ENCODE measurements at places on chromosomes 2 and 18.

GRCh38 chr2:15073664-15074063 is 441.1 kb downstream of the LRATD1 start:
- no peak for DNase-seq

DNA sequence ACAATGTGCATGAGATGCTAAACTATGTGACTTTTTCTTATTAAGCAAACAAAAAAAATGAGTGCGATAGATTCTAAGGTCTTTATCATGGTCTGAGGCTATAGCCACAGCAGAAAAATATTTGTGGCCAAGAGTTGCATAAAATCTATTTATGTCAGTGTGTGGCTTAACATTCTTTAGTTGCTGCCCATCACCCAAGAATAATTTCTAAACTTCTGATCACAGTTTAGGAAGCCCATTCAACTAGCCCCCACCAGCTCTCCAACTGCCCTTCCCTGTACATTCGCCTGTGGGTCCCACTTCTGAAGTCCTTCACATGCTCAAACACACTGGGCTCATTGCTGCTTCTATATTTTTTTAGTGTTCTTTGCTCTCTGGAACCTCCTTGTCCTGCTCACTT is 107.1 kb downstream of the CTNNA2 start:
- no peak for DNase-seq

GRCh38 chr2:12074126-12074844 is 327.9 kb downstream of the LPIN1 start:
- no peak for DNase-seq

DNA sequence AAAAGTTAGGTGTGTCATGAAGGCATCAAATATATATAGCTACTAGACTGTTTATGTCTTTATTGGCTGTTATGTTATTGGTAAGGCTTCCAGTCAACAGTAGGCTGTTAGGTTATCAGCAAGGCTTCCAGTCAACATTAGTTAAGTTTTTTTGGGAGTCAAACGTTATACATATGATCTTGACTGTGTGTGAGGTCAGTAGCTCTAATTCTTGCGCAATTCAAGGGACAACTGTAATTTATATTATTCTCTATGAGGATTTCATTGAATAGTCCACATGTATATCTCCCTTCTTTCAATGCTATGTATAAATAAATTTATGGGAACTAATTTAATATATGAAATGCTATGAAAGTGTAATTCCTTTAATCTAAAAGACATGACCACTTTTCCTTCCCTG is 757.5 kb upstream of the TMEFF2 start:
- no peak for DNase-seq

- no peak for DNase-seq
These were observed 177.4 kb upstream of the CWC22 start for GRCh38 chr2:180184506-180184905.

DNA sequence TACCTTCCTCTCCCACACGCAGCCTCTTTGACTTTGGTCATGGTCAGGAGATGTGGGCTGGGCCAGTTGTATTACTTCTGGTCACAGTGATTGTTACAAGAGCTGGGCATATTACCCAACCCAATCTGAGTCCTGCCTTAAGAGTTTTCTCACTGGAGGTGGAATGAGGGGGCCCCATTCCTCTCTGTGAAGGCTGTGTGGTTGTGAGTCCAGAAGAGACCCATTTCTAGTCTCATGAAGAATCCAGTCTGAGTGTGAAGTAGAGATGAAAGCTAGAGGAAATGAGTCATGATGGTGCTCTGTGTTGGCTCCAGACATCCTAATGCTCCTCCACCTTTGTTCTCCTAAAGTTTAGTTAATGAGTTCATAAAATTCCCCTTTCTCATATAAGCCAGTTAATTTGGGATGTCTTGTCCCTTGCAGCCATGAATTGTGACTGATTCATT is 50.8 kb upstream of the RASGRP3 start:
- no peak for DNase-seq

DNA sequence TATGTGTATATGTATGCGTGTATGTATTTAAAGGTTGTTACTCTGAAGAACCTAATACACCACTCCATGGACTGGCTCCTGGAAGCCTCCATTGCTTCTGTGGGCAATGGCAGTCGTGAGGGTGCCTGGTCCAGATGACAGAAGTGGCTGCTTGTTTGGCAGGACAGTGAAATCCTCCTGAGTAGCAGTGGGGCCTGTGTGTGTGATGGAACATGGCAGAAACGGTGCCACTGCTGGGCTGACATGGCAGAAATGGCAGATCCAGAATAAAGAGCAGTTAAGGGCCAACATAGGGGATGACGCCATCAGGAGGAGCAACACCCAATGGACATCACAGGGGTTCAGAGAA is 6.1 kb upstream of the CPLX4 start:
- DNase-seq = no peak

GRCh38 chr2:131488306-131489205 is 3.6 kb downstream of the MZT2A start:
- no peak for DNase-seq

DNA sequence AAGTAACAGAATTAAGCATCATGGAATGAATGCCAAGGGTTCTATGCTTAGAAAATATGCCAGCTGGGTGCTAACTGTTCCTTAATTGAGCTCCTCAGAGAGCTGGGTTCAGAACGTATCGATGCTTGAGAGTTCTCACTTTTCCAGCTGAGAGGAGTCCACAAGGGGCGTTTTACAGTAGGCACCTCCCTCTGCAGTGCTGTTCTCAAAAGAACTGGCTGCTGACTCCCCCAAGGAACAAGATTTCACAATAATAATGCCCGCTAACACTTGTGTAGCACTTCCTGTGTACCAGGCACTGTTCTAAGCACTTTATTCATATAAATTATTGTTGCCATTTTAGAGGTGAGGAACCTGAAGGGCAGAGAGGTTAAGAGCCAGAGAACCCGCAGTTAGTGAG is 18.1 kb upstream of the TMEM237 start:
- no peak for DNase-seq

DNA sequence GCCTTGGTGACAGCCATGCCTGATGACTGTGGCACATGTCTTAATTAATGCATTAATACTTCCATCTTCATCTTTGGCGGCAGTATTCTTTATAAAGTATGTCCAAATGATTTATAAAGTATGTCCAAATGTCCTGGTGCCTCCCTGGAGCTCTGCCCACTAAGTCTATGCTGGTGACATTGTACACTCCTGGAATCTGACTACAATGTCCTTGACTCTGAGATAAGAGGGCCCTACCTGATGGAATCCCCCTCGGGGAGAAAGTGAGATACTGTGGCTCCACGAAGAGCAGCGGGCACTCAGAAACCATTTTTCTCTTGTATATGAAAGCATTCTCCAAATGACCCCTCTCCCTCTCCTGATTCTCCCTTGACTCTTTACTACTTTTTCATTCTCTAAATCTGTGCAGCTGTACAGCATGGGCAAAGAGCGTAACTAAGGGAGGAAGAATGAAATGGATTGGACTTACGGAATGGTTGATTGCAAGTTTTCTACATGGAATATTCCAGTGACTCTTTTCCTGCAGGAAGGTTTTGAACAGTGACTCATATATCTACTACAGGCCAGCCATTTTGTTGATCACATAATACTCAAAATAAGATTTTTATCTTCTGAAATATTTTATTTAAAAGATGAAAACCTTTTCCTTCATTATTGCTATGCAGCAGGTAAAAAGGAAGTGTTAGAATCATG is 17.3 kb downstream of the RAB12 start:
- no peak for DNase-seq

GRCh38 chr18:62460851-62461300 is 61.9 kb upstream of the ZCCHC2 start:
- DNase-seq = no peak

DNA sequence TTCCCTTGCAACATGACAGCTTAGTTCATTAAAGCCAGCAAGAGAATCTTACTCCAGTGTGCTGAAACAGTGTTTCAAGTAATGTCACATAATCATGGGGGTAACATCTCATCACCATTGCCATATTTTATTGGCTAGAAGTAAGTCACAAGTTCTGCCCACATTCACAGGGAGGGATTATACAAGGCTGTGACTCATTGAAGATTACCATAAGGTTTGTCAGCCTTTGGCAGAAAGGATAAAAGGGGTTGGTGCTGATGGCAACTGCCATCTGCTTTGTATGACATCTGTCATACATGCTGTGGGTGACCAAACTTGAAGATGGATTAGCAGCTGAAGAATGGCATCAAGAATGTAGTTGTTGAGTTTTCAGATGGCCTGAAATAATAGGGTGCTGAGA is 61.2 kb downstream of the KCNE4 start:
- DNase-seq = no peak

DNA sequence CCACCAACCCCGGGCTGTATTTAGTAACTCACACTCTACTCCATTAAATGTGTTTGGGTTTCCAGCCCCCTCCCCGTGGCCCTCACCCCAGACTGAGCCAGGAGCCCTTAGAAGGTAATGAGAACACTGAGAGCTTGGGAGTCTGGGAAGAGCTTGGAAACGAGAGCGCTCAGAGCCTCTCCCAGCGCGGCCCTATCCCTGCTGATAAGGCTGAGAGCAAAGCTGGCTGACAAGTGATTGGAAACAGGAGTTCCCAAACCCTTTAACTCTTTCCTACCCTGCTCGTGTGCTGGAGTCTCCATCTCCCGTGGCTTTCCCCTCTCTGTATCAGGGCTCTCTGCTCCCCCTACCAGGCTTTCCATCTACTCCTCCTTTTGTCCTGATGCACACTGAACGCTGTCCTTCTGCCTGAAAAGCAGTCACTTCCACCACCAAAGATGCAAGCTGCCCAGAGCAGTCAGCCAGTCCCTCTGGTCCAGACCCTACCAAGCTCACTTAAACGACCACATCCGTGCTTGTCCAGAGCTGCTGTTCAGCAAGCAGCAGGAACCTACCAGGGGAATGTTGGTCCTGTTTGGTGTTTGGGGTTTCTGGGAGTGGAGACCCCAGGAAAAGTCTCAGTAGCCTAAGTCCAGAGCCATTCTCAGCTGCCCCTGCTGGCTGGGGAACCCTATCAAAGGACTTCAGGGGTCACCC is 100.0 kb upstream of the PKDCC start:
- no peak for DNase-seq

DNA sequence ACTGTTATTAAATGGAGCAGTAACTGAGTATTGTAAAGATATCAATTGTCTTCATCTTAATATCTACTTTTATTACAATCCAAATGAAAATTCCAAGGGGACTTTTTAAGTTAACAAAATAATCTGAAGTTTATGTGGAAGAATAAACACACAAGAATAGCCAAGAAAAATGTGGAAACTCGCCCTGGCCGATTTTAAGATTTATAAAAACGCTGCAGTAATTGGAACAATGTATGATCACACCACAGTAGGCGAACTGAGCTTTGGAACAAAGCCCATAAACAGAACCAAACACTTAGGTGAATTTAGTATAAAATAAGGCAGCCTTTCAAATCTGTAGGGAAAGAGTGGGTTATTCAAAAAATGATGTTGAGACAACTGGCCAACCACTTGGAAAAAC is 96.3 kb downstream of the ANTXR1 start:
- DNase-seq = no peak

DNA sequence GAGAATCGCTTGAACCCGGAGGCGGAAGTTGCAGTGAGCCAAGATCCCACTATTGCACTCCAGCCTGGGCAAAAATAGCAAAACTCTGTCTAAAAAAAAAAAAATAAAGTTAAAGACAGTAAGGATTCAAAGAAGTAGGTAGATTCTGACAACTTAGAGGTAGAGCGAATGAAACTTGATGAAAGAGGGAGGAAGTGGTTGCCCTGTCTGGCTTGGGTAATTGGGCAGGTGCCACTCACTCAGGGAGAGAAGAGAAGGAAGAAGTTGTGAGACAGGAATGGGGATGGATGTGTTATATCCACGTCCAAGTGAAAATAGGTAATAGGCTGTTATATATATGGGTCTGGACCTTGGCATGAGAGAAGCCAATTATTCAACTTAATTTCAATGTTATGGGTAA is 26.3 kb downstream of the NDC80 start:
- no peak for DNase-seq

- DNase-seq = no peak
These were observed 50.0 kb downstream of the NAB1 start for GRCh38 chr2:190698895-190699294.

DNA sequence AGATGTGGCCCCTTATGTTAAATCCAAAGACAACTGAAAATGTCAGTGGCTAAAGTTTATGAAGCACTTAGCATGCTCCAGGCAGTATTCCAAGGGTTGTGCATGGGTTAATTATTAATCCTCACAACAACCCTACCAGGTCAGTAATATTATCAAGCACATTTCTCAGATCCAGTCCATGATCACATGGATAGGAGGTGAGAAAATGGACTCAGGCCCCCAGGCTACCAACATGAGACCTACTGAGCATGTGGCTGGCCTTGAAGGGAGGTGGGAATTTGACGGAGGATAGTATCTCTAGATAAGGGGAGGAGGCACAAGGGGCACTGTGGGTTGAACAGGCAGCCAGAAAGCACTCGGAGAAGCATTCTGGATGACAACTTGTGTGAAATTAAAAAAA is 412.0 kb downstream of the MEIS1 start:
- DNase-seq = no peak

GRCh38 chr2:62817348-62817747 is 111.8 kb downstream of the EHBP1 start:
- no peak for DNase-seq

DNA sequence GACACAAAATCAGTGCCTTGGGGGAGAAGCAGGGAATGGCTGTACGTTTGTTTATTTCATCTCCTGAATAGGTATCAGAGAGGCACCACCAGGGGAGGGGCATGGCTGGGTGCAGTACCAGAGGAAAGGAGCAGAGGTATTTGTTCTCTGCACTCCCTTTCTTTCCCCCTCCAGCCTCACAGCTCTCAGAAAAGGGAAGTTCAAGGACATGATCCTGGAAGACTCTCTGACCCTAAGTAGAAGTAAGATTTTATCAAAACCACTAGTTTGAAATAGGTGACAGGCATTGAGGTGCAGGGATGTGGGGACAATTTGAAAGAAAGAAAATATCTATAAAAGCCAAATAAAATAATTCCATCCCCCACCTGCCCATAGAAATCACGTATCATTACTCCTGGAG is 136.5 kb downstream of the LRRTM1 start:
- no peak for DNase-seq

DNA sequence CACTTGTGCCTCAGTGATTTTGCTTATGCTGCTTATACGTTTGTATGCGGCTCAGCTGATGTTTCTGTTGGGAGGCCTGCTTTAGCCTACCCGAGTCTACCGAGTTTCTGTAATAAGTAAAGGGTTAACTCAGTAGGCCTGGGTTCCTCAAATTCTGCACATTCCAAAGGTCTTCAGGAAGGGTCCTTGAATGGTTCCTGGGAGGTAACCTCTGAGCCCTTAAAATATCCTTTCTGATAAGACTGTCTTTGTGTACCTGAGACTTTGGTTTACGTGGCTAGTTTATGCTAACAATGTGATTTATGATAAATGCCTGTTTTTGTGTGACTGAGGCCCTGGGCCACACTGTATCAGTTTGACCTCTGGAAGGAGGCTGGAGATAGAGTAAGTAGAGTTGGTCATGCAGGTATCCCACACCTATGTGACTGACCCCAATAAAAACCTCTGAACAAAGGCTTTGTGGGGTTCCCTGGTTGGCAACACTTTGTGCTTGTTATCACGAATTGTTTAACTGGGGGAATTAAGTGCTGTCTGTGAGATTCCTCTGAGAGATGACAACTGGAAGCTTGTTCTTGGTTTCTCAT is 18.9 kb upstream of the PNPT1 start:
- DNase-seq = no peak

GRCh38 chr18:47983946-47984345 is 53.5 kb upstream of the SMAD2 start:
- DNase-seq = no peak
